ENCODE measurements at places on chromosomes 2 and 18. TPM values are rescaled to one million over a fixed set of nuclear protein-coding genes. Genes with fewer than 3 reads are reported as not detected.
A peak's percentile ranks its signal among the peaks of the same experiment; 100 is the strongest.

GRCh38 chr2:47119001-47119400 lies 36.1 kb downstream of the STPG4 start:
- peak; percentile 80 for DNase-seq

DNA sequence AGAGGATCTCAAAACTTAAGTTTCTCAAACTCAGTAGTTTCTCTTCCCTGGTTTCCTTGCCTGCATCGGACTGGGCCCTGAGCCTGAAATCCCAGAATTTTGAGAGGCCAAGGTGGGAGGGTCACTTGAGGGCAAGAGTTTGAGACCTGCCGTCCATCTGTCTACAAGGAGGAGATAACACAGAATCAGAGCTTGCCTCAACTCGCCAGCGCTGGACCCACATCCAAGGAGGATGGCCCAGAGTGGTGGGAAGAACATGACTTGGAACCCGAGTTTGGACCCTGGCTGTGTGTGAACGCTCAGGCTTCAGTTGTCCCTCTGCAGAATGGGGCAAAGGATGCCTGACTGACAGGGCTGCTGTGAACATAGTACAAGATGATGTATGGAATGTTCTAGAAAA lies 80.1 kb downstream of the MCFD2 start:
- DNase-seq = no peak

SERPINB3 gene
- total RNA-seq = not detected

DNA sequence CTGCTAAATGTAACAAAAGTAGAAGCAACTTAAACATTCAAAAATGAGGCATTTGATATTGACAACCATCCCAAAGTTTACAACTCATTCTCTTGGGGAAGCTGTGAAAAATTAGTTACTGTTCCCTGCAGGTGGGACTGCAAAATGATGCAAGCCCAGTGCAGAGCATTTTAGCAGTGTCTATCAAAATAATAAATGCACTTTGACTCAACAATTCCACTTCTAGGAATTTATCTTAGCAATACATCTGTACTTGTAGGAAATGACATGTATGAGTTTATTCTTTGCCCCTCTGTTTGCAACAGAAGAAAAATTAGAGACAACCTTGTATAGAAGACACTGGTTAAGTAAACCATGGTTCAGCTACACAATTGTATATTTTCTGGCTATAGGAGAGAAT lies 48.0 kb upstream of the TLK1 start:
- DNase-seq = no peak

KIAA2012 gene
- not detected for total RNA-seq

Measured in astrocyte (in vitro differentiated cells and primary cell).